ENCODE measurements at places on chromosomes 6 and 20.

GRCh38 chr6:2958331-2958711 lies 13.0 kb downstream of the SERPINB6 start:
- no peak for DNase-seq

DNA sequence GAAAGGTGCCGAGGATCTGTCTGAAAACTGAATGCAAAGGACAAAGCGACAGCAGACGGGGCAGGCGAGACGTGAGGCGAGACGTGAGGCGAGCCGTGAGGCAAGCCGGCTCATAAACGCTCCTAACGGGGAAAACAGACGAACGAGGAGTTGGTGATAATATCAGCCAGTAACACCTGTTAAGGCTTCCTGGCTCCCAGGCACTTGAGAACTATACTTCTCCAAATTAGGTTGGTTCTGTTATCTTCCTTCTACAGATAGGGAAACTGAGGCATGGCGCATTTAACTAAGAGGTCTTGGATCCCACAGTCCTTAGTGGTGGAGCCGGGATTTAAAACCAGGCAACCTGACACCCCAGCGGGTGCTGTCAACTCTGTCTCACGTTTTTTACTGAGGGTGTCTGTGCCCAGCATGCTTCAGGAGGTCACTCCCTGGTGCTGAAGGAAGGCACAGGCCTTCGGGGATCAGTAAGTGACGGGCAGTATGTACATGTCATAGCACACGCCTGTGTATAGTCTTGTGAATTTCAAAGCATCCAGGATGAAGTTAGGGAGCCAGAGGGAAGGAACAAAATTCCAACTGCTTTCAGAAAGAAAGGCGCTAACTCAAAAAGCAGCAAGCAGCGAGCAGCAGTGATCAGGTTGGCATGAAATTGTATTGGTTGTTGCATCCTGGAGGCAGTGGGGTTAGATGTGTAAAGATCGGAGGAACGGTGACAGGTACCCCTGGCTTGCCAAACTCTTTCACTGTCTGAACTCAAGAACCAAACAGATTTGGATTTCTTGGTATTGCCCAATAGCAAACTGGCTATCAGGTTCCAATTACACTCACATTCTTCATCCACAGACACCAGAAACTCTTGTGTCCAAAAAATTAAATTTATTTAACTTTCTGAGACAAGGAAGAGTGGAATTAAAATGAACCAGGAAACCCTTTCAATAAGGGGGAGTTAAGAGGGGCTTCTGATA lies 318.7 kb downstream of the THBS2 start:
- no peak for DNase-seq

- DNase-seq, result no peak
These were observed 551 bp downstream of the TREML2 start for GRCh38 chr6:41200296-41200900.

DNA sequence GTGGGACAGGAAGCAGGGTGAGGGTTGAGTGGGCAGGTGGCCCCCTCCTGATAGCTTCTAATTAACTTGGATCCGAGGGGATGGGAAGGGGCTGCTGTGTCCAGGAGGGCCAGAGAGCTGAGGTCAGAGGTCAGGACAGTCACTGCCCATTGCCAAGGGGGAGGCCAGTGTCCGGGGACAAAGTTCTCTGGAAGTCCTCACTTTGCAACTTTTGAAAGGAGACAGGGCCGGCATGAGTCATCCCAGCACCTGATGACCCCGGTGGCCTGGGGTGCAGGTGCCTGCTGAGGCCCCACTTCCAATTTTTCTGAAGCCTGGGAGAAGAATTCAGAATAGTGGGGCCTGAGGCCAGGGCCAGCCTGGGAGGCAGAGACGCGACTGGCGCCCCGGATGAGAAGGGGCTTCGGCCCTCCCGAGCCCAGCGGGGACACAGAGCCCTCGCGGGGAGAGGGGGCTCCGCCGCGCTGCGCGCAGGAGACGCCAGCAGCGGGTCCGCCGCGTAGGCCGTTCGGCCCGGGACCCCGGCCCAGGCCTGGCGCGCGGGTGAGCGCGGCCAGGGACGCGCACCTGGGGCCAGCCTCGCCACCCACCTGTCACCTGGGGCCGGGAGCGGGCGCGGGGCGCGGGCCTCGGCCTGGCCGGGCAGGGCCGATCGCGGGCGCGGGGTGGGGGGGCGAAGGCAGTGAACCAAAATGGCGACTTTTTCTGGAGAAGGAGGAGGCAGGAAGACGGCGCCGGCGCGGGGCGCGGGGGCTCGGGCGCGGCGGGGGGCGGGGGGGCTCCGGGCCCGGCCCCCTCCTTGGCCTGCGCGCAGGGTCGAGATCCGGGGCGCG lies 586 bp downstream of the ZNF512B start:
- DNase-seq, result no peak

- DNase-seq, result no peak
These were observed 92.5 kb upstream of the AKAP12 start for GRCh38 chr6:151147118-151147832.

DNA sequence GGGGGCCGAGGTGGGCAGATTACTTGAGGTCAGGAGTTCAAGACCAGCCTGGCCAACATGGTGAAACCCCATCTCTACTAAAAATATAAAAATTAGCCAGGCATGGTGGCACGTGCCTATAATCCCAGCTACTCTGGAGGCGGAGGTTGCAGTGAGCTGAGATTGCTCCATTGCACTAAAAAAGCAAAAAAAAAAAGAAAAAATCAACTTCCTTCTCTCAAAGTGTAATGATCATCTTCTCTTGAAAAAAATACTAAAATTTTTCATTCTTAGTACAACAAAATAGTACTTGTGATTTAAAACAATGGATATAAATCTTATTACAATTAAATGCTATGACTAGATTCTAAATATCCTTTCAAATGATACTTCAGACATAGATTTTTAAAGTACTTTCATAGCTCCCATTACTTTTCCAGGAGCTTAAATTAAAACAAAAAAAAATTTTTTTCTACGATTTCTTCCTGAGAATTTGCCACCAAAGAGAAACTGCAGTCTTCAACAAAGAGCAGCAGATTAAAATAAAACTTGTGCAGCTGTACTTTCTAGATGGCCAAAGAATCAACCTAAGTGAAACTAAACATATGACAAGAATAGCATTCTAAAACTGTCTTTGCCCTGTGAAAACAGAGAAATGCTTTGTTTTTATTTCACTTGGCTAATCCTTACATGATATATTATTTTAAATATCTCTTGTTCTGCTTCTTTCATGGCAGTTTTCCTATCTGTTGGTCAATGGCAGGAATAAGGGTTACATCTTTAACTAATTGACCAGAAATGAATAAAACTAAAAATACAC lies 75.2 kb downstream of the MAP3K5 start:
- DNase-seq, result no peak

GRCh38 chr20:6028818-6029217 lies 25.0 kb downstream of the LRRN4 start:
- DNase-seq, result no peak

DNA sequence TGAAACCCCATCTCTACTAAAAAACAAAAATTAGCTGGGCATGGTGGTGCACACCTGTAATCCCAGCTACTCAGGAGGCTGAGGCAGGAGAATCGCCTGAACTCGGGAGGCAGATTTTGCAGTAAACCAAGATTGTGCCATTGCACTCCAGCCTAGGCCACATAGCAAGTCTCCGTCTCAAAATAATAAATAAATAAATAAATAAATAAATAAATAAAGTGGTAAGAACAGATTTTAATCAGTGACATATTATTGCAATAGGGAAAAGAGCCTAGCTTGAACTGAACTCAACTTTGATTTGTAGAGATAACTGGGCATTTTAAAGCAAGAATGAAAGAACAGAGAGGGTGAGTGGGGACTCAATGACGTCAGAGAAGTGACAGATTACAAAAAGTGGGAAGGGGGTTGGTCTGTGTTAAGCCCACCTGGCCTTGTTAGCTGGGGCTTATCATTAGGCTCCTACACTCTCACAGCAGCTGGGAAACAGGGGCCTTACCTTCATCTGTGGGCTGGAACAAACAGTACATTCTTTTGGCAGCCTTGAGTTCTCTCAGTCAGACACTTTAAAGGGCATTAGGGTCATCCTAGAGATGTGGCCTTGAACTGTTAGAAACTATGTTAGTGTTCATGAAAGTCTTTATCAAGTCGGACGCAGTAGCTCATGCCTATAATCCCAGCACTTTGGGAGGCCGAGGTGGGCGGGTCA lies 24.5 kb upstream of the KIFC1 start:
- DNase-seq, result no peak

GRCh38 chr6:22320750-22321149 lies 23.9 kb upstream of the PRL start:
- peak; percentile 58 for DNase-seq

DNA sequence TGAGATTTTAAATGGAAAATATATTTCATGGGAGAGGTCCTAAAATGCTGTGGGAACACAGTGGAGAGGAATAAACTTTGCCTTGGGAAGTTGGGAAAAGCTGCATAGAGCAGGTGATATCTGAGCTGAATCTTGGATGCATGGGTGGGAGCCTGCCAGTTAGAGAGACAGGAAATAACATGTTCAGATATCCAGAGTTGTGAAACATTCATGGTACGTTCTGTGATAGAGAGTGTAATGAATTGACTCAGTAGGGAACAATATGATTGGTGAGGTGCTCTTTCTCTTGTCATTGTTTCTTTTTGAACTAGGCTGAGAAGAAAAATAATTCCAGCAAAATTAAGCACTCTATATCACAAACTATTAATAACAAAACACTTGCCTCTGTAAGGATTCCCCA lies 72.8 kb downstream of the RPS12 start:
- DNase-seq, result no peak

GRCh38 chr6:169640351-169640852 lies 61.4 kb downstream of the WDR27 start:
- peak; percentile 24 for DNase-seq

DNA sequence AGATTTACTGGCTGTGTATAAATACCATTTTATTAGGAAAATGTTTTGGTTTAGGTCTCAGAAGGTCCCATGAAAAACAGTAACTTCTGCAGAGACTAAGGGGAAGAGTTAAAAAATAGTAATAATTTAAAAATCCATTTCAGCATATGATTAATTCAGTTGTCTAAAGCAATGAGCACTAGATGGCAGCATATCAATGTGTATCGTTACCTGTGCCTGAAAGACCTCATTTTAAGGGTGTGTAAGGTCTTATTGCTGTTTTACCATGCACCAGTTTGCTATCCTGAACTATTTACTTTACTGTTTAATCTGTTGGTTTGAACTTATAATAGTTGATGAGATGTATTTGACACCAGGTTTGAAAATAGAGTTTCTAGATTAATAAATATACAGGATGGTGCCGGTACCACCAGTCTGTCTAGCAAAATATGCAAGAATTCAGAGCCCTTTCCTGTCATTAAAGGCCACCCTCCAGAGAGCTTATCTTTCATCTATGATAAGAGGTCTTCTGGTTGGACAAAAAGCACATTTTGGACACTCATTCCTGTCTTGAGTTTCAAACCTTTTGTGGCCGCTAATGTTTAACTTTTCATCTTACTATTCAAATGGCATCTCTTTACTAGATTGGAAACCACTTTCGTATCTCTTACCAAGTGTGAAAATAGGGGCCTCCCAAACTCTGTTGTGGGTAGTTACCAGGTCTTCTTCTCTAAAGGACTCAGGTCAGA lies 8.9 kb upstream of the AHI1 start:
- no peak for DNase-seq

DNA sequence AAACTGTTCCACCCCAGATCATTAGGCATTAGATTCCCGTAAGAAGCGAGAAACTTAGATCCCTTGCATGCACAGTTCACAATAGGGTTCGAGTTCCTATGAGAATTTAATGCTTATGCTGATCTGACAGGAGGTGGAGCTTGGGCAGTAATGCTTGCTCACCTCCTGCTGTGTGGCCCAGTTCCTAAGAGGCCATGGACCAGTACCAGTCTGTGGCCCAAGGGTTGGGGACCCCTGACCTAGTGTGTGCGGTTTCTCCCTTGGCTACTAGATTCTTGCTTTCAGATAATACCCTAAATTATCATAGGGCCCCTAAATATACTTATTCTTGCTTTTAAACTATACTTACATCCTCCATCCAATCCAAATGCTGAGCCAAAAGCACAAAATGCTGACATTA lies 1.9 kb upstream of the GPSM3 start:
- no peak for DNase-seq

- DNase-seq, result no peak
These were observed 610 bp downstream of the ZNF217 start for GRCh38 chr20:53592992-53593465.

DNA sequence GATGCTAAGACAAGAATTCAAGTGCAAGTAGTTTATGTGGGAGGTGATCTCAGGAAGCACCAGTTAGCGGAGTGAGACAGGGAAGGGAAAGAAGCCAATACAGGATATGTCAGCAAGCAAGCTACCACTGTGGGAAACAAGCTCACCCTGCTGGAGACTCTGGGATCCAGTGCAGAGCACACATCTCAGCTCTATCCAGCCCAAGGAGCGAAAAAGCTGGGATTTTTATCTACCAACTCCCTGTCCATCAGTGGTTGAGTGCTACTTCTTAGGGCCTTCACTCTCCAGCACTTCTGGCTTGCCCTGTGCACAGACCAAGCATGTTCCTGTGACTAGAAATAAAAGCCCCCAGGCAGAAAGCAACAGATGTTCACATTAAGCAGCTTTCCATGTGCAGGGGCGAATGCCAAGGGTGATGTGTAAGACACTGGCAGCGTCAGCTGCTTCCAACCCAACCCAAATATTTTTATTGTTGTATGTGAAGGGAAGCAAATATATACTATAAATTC lies 10.8 kb upstream of the RNF24 start:
- no peak for DNase-seq

GRCh38 chr6:52739134-52739533 lies 24.1 kb downstream of the GSTA2 start:
- no peak for DNase-seq

DNA sequence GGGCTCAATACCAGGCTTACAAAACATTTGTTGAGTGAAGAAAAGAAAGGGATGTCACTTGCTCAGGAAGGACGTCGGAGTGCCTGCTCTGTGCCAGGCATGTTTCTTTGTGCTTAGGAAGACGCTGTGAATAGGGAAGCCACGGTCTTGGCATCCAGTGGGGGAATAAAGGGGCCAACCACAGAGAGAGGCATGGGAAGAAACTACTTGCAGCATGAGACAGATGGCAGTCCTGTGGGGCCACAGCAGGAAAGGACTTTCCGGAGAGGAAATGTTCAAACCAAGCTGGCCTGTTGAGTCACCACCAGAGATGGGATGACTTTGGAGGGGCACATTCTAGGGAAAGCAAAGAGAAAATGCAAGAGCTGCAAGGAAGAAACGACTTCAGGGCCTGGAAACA lies 173.2 kb downstream of the CDH26 start:
- DNase-seq, result no peak

GRCh38 chr6:150448221-150448620 lies 79.4 kb downstream of the IYD start:
- DNase-seq, result no peak

- DNase-seq, result no peak
These were observed 93.7 kb downstream of the PSMB1 start for GRCh38 chr6:170459451-170459850.
